ENCODE measurements at places on chromosomes 13 and 19.

DNA sequence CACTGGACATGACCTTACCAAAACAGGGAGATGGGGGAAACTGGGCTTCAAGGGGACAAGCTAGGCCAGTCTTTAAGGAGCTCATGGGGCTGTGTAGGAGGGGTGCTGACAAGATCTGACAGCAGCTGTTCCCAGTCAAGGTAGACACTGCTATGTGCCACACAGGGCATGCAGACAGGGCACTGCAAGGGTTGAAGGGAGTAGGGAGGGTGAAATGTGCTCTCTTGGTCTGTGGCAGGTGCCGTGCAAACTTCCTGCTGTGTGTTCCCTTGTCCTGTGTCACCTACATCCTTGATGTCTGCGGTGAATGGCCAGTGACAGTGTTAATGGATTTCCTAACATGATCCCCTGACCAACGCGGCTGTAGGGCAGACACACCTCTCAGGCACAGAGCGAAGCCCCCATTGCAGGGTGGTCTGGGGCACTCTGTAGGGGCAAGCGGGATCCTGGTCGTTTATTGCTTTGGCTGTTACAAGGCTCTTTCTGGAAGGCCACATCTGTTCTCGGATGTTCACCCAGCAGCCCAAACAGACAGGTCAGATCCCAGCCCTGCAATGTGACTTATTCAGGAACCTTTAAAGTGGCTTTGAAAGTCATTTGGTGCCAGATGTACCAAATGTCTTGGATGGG lies 199.5 kb upstream of the ZNF536 start:
- DNase-seq: no peak

DNA sequence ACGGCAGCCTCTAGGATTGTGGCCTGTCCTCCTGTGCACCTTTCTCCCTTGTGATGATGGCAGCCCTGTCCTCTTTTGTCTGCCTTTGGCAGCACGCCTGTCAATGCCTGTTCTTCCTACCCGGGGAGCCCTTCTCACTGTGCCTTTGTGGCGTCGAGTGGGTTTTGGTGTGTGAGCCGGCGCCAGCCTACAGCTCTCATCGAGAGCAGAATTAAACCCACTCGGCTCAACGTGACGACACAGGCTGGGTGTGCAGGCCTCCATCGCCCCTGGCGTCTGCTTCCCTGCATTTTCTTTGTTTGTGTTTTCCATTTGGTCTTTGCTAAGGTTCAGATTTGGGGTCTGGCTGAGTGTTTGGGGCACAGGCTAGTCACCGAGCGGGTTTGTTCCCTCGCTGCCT lies 34.4 kb downstream of the AP1M1 start:
- DNase-seq: no peak

GRCh38 chr19:41601771-41602170 lies 25.1 kb downstream of the CEACAM4 start:
- DNase-seq: no peak

DNA sequence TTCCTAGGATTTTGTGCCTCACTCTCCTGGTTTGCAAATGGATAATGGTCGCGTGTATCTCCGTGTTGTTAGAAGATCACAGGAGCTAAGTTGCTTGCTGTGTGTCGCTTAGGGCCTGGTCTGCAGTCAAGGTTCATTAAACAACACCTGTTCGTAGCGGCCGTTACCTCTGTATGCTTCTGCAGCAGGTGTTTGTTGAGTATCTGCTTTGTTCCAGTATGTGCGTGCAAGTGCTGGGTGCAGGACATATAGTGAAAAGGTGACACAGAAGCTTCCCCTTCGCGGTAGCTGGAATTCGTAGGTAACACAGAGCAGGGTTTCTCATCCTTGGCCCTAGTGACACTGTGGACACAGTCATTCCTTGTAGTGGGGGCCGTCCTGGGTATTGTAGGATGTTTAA lies 5.4 kb downstream of the MED25 start:
- DNase-seq: no peak

DNA sequence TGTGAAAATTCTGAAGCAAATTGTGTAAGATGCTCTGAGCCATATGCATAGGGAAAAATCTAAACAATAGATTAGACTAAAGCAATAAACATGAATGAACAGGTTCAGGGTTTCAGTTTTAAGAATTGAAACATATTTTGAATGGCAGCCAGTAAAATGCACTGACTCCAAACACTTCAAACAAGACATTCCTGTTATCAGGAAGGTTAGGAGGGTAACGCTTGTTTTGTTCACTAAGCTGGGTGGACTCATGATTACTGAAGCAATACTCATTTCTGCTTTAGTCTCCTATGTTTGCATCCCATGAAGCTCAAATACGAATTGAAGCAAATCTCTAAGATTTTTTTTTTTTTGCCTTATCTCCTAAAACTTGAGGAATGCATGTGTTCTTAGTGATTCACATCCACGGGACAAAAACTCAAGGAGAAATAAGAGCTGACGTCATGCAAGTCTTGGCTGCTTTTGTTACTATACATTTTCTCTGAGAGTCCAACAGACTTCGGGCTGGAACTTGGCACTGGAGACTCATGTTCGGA lies 29.1 kb upstream of the IGFL4 start:
- no peak for DNase-seq

GRCh38 chr13:50196118-50196517 lies 180.9 kb downstream of the KCNRG start:
- no peak for DNase-seq

DNA sequence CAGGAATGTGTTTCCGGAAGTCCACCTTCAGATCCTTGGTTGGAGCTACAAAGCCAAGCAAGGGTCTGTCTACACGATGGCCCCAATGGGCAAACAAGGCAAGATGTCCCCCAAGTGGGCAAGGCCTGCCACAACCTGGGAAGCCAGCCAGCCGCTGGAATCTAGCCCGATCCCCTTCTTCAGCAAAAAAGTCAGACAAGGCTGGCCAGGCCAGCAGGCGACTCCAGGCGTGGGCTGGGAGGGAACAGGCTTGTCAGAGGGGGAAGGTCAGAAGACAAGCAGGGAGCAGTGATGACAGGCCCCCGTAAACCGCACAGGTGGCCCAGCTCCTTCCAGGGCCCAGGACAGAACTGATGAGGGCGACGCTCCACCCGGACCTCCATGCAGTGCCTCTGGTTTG lies 69.7 kb upstream of the WASF3 start:
- DNase-seq: no peak

GRCh38 chr19:35476149-35476548 lies 14.1 kb downstream of the KRTDAP start:
- DNase-seq: no peak

DNA sequence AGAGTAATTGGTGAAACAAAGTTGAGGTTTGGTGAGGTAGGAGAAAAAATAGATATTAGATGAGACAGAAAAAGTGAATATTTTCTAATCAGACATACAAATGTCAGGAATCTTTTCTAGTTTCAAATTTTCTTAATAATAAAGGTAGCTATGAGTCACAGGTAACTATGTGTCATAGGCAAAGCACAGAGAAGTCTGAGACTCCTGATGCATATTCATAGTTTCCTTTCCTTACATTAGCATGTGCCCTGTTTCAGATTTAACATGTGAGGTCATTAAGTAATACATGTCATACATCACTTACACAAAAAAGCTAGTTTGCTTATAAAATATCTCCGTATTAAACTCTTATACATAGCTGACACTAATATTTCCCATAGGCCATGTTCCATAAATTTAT lies 1141.3 kb upstream of the PCDH20 start:
- no peak for DNase-seq

GRCh38 chr13:24275041-24275440 lies 34.3 kb upstream of the C1QTNF9 start:
- no peak for DNase-seq

GRCh38 chr13:47188802-47189201 lies 291.9 kb upstream of the HTR2A start:
- DNase-seq: no peak

DNA sequence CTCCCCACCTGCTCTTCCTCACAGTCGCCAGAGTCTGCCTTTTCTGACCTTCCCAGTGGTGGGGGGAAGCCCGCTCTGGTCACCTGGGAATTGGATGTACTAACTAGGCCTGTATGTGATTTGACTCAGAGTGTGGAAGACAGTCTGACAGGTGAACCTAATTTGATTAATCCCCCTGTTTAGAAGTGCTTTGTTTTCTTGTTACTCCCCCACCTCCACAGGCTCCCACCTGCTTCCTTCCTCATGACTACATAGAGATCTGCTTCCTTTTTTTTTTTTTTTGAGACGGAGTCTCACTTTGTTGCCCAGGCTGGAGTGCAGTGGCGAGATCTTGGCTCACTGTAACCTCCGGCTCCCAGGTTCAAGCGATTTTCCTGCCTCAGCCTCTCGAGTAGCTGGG lies 44.0 kb downstream of the COG3 start:
- no peak for DNase-seq

DNA sequence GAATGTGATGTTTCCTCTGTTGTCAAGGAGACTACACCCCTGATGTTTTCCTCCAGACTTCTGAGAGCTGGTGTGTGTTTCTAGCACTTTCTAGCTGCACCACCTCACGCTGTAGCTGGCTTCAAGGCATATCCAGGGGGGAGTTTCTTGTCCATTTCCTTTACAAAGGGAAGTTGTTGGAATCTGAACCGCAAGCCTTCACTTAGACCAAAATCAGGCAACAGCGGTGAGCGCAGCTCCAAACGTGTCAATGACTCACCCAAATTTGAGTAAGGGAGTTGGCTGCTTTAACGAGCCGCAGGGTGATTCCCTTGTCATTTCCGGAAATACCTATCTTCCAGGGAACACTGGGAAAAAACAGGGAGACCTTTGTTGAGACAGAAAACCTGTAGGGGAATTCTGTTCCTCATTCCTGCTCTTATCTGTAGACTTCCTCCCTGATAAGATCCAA lies 2.5 kb downstream of the LDLR start:
- DNase-seq: peak; percentile 89

- no peak for DNase-seq
Measured at GRCh38 chr19:23055946-23056345, 53.0 kb upstream of the ZNF728 start.

- no peak for DNase-seq
Measured at GRCh38 chr13:107665926-107666458, 549.3 kb downstream of the LIG4 start.

GRCh38 chr13:92833071-92833470 lies 393.5 kb upstream of the GPC6 start:
- no peak for DNase-seq

- no peak for DNase-seq
Measured at GRCh38 chr13:35485424-35485823, 8.9 kb upstream of the MAB21L1 start.

DNA sequence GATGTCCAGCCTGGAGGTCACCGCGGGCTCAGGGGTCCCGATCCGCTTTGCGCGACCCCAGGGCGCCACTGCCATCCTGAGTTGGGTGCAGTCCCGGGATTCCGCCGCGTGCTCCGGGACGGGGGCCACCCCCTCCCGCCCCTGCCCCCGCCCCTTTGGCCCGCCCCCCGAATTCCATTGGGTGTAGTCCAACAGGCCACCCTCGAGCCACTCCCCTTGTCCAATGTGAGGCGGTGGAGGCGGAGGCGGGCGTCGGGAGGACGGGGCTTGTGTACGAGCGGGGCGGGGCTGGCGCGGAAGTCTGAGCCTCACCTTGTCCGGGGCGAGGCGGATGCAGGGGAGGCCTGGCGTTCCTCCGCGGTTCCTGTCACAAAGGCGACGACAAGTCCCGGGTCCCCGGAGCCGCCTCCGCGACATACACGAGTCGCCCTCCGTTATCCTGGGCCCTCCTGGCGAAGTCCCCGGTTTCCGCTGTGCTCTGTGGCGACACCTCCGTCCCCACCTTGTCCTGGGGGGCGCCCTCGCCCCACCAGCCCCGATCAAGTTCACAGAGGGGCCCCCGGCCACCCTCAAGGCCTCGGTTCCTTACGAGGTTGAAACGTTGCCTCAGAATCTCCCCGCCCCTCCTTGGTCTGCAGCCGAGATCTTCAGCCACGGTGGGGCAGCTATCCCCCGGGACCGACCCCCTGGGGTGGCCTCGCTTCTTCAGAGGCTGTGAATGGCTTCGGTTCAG lies 1.2 kb downstream of the LDLR start:
- peak; percentile 99 for DNase-seq

GRCh38 chr13:101572456-101572855 lies 120.0 kb downstream of the ITGBL1 start:
- DNase-seq: no peak

DNA sequence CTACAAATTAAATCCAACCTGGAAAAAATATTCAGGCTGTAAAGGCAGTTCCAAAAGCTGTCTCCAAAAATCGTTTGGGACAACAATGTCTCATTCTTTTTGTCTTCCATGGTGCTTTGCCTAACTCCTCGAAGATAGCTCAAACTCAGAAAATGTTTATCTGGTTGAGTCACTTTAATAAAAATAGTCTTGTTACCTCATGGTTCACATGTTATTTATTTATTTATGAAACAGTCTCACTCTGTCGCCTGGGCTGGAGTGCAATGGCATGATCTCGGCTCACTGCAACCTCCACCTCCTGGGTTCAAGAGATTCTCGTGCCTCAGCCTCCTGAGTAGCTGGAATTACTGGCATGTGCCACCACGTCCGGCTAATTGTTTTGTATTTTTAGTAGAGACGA lies 4.9 kb upstream of the BRD4 start:
- no peak for DNase-seq

GRCh38 chr13:74134221-74134776 lies at the start of gene KLF12:
Gene KLF12 (minus strand): TSS chr13:74134404.
- DNase-seq: peak; percentile 98

GRCh38 chr19:51140441-51140840 lies 1.7 kb upstream of the SIGLEC7 start:
- no peak for DNase-seq

DNA sequence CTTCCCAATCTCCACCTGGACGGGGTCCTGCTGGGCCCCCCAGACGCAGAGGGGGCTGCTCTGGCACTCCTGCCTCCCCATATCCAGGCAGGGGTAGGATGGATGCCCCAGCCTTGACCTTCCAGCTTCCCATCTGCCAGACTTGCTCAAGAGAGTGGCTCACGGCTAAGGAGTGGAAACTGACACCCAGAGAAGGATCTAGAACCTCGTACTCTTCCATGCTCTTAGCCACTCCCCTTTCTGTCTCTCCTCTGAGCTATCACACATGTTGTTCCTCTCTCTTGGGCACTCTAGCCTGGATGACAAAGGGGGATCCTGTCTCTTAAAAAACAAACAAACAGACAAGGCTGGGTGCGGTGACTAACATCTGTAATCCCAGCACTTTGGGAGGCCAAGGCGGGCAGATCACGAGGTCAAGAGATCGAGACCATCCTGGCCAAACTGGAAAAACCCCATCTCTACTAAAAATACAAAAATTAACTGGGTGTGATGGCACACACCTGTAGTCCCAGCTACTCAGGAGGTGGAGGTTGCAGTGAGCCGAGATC lies 12.2 kb upstream of the FUT5 start:
- no peak for DNase-seq

- no peak for DNase-seq
Measured at GRCh38 chr13:75694722-75695121, 58.6 kb downstream of the LMO7 start.

- DNase-seq: no peak
Measured at GRCh38 chr19:56642711-56643459, at the start of gene SMIM17. Gene SMIM17 (plus strand): TSS chr19:56643159. CDS start chr19:56645668, 2,509 bp downstream.

GRCh38 chr19:18488838-18489626 lies 32.8 kb downstream of the ELL start:
- no peak for DNase-seq

GRCh38 chr13:22201375-22201925 lies 530.6 kb downstream of the FGF9 start:
- no peak for DNase-seq

GRCh38 chr13:25963674-25964073 lies 88.1 kb downstream of the SHISA2 start:
- no peak for DNase-seq

- no peak for DNase-seq
Measured at GRCh38 chr19:13153569-13154240, 3.5 kb downstream of the IER2 start.

GRCh38 chr19:35710784-35711723 lies 6.7 kb downstream of the ZBTB32 start:
- DNase-seq: peak; percentile 42
